ENCODE measurements at places on chromosomes 6 and 20.

GRCh38 chr6:159586684-159587083 is 106.4 kb downstream of the SOD2 start:
- no peak for DNase-seq

DNA sequence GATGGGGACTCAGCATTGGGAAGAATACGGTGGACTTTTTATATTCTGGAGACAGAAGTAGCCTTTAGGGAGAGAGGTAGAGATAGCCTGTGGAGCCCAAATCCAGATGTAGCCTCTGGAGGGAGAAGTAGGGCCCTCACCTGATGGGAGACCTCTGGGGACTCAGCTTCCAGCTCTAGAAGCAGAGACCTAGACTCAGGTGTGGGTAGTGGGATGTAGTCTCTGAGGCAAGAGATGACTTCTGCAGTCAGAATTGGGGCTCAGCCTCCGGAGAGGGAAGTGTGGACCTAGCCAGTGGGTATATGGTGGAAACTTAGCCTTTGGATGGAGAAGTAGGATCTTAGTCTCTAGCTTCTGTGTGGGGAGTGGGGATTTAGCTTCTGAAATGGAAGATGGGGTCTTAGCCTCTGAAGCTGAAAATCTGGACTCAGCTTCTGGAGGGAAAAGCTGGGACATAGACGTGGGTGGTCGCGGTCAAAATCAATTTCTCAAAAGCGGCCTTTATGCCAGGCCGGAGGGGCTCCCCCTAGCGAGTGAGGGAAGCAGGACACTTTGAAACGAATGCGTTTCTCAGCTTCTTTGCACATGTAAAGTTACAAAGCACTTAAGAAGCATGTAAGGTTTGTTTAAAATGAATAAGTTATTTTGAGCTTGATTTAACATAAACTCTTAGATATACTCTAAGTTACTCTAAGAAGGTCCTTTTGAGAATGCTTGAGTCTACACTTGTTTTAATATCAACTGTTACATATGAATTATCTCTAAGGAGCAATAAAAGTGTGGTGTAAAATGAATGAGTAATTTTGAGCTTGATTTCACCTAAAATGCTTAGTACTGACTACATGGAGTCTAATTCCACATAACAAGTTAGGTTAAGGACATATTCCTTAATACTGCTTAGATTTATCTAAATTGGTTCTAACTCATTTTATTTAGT is 12.9 kb upstream of the ZNF343 start:
- DNase-seq = peak; percentile 30

DNA sequence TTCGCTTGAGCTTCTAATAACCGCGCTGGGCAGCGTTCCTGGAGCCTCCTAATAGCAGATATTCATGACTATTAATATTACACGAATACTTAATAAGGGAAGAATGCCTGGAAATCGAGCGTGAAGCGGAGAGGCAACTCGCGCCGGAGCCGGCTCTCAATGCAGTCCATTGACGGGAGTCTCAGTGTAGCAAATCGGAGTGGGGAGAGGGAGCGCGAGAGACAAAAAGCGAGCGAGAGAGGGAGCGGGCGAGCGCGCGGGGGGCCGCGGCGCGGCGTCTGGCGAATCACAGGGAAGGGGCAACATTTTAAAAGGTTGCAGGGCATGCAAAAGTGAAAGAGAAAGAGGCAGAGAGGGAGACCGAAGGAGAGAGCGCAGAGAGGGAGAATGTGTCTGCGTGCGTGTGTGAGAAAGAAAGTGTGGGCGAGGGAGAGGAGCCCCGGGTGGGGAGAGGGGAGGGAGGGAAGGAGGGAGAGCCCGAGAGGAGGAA is 2.9 kb downstream of the TFAP2A start:
- DNase-seq = peak; percentile 60

GRCh38 chr20:63551068-63551467 is 2.9 kb upstream of the FNDC11 start:
- no peak for DNase-seq

GRCh38 chr20:63892402-63892801 is 2.5 kb upstream of the DNAJC5 start:
- DNase-seq = no peak

DNA sequence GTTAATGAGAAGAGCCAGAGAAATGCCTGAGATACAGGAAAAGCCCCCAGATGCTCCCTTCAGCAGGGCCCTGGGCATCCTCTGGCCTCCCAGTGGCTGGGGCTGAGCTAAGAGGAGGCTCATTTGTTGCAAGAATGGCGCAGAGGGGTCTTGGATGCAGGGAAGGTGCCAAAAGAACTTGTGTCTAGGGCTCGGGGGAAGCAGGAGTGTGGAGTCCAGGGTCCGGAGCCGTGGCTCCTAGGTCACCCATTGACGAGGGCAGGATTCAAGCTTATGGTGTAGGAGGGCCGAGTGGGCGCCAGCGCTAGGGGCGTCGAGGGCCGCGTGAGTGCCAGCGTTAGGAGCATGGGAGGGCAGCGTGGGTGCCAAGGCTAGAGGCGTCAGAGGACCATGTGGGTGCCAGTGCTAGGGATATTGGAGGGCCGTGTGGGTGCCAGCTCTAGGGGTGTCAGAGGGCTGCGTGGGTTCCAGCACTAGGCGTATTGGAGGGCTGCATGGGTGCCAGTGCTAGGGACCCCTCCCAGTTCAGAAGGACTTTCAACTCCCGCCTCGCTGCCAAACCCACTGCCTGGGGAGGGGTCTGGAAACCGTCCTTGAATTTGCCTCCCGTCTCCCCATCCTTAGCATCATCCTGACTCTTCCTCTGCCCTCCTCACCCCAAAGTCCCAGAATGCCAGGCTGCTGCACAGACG is 250.5 kb upstream of the AFDN start:
- DNase-seq = no peak
